Thoracic aorta (tissue), 2 donors: ENCODE measurements at places on chromosomes 13 and 19. TPM values are rescaled to one million over a fixed set of nuclear protein-coding genes. Genes with fewer than 3 reads are reported as not detected.

GRCh38 chr13:49597043-49597641 is 11.8 kb upstream of the RCBTB1 start:
- no peak for DNase-seq

- DNase-seq: no peak
Measured at GRCh38 chr19:55079400-55080038, 3.9 kb downstream of the EPS8L1 start.

- no peak for DNase-seq
Measured at GRCh38 chr13:43551897-43552456, 234.8 kb downstream of the ENOX1 start.

The NOVA2 gene
- total RNA-seq: 6.4 TPM

GRCh38 chr19:46603195-46603637 is 2.1 kb downstream of the CALM3 start:
- DNase-seq: no peak

- DNase-seq: no peak
Measured at GRCh38 chr13:42259515-42259914, 12.4 kb upstream of the AKAP11 start.

The FBXO46 gene
- 9.9 TPM for total RNA-seq

The MTMR6 gene
- total RNA-seq: 28.9 TPM

The PSG11 gene
- total RNA-seq: not detected
